Fibroblast of skin of left biceps (primary cell): ENCODE measurements at places on chromosomes 11 and 22.

GRCh38 chr11:8767466-8768142, 85.0 kb downstream of the RPL27A start:
- no peak for DNase-seq

DNA sequence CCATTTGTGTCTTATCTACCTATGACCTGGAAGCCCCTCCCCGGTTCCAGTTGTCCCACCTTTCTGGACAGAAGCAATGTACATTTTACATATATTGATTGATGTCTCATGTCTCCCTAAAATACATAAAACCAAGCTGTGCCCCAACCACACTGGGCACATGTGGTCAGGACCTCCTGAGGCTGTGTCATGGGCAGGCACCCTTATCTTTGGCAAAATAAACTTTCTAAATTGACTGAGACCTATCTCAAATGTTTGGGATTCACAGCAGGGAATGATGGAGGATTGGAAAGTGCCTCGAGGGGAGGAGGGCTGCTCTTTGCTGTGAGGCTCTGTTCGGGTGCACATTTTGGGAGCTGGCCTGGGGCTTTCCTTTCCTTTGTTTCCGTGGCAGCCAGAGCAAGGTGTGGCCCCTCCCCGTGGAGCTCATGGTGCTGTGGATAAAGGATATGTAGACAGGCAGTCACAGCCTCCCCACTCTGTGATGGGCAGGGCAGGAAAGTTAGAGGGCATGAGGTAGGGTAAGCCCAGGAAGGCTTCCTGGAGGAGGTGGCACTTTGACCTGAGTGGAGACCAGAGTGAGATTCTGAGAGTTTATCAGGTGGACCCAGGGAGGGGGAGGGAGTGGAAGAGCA, 615.6 kb downstream of the TBC1D22A start:
- no peak for DNase-seq

GRCh38 chr11:118621071-118621783, 13.8 kb downstream of the PHLDB1 start:
- peak; percentile 70 for DNase-seq

DNA sequence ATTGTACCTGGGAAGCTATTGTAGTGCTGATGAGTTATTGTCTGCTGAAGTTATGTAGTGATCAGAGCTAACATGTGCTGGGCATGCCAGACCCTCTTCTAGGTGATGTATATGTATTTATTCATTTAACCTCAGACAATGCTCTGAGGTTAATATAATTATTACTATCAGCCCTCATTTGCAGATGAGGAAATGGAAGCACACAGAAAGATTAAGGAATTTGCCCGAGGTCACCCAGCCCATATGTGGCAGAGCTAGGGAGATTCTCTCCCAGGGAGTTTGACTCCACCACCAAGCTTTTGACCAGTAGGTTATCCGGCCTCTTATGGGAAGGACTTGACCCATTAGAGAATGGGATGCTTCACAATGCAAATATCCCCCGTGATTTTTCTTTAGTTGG, 114.2 kb upstream of the NAV2 start:
- no peak for DNase-seq

DNA sequence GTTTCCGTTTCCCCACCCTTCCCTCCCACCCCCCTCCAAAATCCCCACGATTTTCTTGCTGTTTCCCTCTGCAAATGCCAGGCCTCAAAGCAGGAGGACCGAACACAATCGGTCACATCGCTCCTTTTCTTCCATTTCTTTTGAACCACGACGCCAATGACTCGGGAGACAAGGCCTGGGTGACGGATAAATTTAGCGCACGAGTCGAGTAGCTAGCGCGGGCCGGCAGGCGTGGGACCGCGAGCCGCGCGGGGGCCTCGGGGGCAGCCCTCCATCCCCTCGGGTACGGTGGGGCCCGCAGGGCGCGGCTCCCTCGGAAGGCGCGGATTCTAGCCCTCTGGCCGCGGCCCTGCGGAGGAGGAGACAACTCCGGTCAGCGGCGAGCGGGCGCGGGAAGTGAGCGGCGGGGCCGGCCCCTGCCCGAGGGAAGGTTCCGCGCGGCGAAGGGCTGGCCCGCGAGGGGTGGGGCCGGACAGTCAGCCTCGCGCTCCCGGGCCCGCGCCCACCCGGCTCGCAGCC, 414 bp downstream of the JOSD1 start:
- DNase-seq = no peak

DNA sequence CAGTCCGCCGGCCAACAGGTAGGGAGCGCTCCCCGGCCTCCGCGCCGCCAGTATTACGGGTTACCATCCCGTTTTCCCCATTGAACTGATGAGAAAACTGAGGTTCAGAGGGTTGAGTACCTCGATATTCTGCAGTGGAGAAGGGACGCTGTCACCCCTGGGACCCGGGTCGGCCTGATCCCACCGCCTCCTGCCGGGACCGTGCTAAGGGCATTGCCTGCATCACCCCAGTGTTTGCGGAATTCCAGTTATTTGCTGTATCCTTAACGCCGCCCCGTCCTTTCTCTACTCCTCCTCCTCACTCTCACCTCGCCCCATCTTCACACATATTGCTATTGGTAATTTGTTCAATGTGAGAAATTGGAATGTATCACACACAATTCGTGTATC, 370 bp upstream of the A4GALT start:
- no peak for DNase-seq

GRCh38 chr22:45529971-45530575, 27.4 kb downstream of the FBLN1 start:
- peak; percentile 71 for DNase-seq

- no peak for DNase-seq
Observed at GRCh38 chr22:27348634-27349033, 452.9 kb downstream of the MN1 start.

DNA sequence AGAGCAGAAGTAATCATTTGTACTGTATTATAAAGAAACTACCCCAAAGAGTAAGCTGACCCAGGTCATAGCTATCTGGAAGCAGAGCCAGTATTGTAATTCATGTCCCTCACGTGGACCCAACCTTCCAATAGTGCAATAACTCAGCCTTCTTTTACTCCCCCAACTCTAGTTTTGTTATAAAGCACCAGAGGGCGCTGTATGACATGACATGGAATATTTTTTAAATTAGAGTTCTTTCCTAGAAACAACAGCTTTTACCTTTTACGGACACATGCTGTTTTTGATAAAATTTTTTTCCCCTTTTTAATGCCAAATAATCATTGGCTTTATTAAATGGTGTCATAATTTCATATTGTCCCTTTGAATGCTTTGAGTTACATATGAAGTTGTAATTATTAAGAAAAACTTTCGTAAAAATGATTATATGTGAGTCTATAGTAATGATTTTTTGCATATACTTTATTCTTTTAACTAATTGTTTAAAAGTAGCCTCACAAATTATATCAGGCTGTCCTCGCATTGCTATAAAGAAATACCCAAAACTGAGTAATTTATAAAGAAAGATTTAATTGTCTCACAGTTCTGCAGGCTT, 76.9 kb downstream of the DKK3 start:
- peak; percentile 40 for DNase-seq

DNA sequence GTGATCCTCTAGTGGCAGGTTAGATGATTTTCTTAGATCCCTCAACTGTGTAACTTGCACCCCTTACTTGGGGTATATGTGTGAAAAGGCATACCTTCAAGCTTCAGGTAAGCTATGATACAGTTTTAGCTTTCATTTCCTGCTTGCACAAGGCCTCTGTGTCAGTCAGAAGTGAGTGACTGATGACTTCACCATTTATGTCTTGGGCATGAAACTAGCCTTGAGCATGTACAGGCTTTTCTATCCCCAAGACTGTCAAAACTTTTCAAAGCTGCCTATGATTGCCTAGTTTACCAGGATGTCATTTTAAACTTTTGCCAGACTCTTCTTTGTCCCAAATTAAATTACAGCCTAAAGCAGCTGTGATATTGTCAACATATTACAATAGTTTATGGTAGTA, 286.1 kb upstream of the CNTN5 start:
- no peak for DNase-seq

DNA sequence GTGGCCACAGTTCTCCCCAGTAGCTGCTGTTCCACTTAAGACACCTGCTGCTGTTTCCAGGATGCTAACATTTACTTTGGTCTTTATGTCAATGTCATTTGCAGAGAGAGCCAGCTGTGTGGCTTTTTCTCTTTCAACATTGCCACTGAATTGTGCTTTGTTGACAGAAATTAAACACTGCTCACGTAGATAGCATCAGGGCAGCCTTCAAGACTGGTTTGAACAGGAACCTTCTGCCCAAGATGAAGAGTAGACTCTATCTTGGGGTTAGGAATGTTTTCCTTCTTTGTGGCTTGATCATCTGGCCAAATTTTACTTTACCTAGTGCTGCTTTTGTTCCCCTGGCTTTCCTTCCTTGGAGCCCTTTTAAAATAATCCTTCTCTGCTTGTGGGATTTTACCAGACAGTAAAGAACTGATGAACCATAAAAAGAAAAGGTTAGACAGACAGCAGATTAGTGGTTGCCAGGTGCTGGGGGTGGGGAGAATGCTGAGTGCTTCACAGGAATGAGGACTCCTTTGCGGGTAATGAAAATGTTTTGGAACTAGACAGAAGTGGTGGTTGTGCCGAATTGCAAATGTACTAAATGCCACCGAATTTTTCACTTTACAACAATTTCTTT, 22.7 kb upstream of the XBP1 start:
- no peak for DNase-seq

GRCh38 chr22:44566911-44567310, 68.9 kb upstream of the RTL6 start:
- no peak for DNase-seq

GRCh38 chr22:28341001-28341400, 338.6 kb downstream of the TTC28 start:
- no peak for DNase-seq

GRCh38 chr11:119756169-119756865, 27.3 kb upstream of the NECTIN1 start:
- no peak for DNase-seq

- DNase-seq = no peak
Observed at GRCh38 chr11:32411942-32412615, 23.3 kb downstream of the WT1 start.

- DNase-seq = no peak
Observed at GRCh38 chr11:76087749-76088148, 118.6 kb downstream of the WNT11 start.

DNA sequence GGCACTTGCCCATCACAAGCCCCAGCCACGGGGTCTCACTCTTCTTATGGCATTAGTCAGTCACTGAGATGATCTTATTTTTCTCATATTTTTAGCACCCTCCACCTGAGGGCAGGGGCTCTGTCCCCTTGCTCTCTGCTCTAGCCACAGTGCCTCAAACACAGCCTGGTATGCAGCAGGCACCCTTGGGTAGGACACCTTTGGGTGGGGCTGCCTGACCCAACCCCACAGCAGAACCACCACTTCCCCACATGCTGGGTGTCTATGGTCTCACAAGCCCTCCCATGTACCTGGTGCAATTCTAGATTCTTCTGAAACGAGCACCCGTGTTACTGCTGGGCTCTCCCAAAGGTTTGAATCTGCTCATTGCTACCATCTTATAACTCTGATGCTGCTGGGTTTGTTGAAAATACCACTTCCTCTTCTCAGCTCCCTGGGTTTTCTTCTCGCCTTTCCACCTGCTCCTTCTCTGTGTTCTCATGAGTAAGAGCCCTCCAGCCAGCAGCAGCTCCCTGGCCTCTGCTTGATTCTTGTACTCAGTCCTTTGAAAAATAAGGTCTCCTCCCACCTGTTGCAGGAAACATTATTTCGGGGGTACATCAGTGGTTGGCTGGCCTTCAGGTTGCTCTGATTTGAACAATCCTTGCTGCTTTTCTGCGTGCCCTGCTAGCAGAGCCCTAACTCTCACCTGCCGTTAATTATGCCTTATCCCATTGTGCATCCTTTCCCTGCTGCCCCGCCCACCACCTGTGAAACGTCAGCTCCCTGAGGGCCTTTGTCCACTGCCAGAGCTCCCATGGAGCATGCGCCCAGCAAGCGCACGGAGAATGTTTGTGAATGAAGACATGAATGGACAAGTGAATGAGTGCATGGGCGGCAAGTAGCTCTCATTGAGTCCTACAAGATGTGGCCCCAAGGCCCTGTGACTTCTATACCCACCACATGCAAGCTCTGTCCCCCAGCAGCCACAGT, 1181.6 kb downstream of the TBC1D22A start:
- no peak for DNase-seq

GRCh38 chr11:70303070-70303469, 32.6 kb downstream of the PPFIA1 start:
- peak; percentile 60 for DNase-seq
